ENCODE measurements at places on chromosomes 12 and 14.

GRCh38 chr12:115998119-115998633 is 279.3 kb downstream of the MED13L start:
- DNase-seq, result no peak

- DNase-seq, result no peak
These were observed 96.2 kb downstream of the CIT start for GRCh38 chr12:119780786-119781434.

DNA sequence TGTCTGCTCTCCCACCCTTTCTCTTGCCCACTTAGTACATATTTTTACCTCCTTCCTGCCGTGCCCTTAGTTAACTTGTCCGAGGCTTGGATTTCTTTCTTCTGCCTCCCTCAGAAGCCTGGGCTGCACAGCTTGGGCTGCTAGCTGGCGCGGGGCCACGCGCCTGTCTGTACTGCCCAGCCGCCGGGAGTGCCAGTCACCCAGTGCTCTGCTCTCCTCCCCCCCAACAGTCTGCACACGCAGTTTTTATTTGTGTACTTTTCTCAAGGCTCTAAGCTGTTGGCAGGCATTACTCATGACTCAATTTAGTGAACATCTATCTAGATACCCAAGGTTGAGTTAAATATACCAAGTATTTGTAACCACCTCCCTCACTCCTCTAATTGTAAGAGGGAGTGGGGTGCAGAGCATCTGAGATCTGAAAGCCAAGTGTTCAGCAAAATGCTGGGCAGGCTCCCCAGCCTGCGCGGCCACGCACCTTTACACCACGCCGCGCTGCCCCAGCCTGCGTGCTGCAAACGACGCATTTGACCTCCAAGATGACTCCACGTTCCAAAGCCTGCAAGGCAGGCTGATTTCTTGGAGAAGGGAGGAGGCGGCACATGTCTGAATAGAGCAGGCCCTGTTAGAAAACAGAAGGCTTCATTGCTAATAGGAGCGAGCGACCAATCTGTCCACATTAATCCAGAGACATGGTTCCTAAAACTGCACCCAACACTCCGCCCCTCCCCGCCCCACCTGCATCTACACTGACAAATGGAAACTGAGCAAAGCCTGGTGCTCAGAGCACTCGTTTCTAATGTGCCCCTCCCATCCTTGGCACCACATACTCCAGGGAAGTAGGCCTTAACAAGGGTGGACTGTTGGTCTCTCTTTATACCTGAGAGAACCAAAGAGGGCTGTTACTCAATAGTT is 18.2 kb upstream of the CACNA2D4 start:
- no peak for DNase-seq

DNA sequence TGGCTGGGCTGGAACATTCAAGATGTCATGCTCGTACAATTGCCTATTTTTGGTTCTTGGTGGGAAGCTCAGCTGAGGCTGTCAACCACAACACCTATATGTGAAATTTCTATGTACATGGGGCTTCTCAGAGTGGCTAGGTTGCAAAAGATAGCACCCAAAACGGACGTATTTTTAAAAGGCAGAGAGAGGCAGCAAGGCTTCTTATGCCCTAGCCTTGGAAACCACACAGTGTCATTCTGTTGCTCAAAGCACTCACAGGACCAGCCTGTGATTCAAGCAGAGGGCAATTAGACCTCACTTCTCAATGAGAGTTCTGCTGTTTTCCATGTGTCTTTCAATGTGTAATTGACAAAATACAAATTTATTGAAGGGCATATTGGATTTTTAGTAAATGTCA is 134.0 kb downstream of the GXYLT1 start:
- no peak for DNase-seq

- no peak for DNase-seq
These were observed 1761.3 kb upstream of the SEL1L start for GRCh38 chr14:83294941-83295340.

- DNase-seq, result no peak
These were observed 21.9 kb downstream of the CDK17 start for GRCh38 chr12:96378319-96378718.

GRCh38 chr12:51942501-51943000 is 8.9 kb upstream of the ACVR1B start:
- DNase-seq, result no peak

GRCh38 chr12:3534511-3534910 is 43.5 kb downstream of the PRMT8 start:
- no peak for DNase-seq

DNA sequence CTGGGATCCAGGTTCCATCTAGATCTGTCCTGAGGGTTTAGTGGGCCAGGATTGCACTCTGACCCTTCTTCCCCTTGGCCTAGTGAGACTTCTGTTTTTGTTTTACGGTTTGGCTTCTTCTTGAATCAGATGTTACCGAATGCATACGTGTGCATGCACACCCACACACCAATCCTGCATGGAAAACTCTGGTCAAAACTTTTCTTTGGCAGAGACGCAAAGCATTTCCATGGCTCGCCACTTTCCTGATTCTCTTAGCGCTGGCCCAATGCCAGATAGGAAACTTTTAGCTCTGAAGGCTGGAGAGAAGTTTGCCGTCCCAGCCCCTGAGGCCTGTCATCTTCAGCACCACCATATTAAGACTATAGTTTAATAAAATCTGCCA is 67.4 kb upstream of the ACTN1 start:
- DNase-seq, result no peak

- no peak for DNase-seq
These were observed 100.8 kb downstream of the CCER1 start for GRCh38 chr12:90854136-90854689.

DNA sequence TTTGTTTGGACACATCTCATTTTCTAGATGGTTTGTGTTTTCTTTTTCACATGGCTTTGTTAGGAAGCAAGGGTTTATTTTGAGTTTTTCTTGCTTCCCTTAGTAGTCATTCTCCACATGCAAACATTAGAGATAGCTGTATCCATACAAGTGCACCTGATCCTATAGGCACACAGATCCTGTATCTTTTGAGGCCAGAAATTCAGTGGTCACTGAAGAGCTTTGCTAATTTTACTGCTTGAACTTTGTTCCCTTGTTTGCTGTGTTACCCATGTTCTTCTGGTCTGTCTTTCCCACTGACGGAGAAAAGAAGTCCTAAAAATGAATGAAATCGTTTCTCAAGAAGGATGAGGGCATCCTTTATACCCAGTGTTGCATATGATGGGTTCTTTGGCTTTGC is 14.7 kb downstream of the HMGA2 start:
- DNase-seq, result no peak

DNA sequence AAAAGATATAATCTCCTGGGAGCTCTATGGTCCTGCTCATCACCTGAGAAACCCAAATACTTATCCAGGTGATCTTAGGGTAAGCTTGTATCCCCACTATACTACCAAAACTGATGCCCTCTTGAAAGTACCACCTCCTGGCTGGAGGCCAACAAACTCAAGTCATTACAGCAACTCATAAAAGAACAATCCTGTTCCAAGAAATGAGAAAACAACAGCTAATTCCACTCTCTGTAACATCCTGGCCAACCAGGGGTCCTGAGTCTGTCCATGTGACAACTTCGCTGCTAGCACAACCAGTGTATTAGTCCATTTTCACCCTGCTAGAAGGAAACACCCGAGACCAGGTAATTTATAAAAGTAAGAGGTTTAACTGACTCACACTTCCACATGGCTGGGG is 190.0 kb upstream of the BMP4 start:
- DNase-seq, result no peak

DNA sequence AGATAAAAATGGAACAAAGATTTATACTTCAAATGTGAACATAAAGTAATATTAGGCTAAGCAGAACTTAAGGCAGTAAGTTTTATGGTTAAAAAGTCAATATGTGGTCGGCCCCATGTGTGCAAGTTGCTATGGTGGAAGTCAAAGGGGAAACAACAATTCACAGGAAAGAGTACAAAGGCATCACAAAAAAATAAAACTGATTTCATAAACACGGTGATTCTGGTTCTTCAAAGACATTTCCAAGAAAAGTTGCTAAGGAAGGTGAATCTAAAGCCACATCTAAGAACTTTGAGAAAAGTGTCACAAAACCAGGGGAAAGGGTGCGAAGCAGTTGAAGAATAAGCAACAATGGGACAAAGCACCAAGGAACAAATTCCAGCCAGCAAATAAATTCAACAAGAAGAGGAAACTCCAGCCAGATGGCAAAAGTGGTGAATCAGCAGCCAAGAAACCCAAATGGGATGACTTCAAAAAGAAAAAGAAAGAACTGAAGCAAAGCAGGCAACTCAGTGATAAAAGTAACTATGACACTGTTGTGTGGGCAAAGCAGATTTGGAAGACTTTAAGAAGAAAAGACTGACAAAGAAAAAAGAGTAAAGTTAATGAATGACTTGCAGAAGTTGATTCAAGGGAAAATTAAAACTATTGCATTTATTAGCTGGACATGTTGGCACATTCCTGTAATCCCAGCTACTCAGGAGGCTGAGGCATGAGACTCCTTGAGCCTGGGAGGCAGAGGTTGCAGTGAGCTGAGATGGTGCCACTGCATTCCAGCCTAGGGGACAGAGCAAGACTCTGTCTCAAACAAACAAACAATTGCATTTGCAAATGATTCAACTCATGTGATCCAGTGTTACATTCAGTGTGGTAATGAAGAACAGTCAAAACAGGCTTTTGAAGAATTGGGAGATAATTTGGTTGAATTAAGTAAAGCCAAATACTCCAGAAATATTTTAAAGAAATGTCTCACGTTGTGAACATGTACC is 19.5 kb downstream of the PTGDR start:
- no peak for DNase-seq

GRCh38 chr14:50601394-50601793 is 41.4 kb downstream of the ATL1 start:
- DNase-seq, result no peak

GRCh38 chr12:12357719-12358461 is 1.0 kb downstream of the BORCS5 start:
- no peak for DNase-seq

GRCh38 chr12:120630104-120630892 is 10.1 kb upstream of the CABP1 start:
- no peak for DNase-seq

Data from activated naive CD4-positive, alpha-beta T cell (primary cell).